ENCODE measurements at places on chromosomes 12 and 14.

GRCh38 chr12:72274931-72275330 is 2.8 kb downstream of the TRHDE start:
- no peak for DNase-seq

GRCh38 chr12:88638388-88638787 is 58.1 kb upstream of the KITLG start:
- no peak for DNase-seq

DNA sequence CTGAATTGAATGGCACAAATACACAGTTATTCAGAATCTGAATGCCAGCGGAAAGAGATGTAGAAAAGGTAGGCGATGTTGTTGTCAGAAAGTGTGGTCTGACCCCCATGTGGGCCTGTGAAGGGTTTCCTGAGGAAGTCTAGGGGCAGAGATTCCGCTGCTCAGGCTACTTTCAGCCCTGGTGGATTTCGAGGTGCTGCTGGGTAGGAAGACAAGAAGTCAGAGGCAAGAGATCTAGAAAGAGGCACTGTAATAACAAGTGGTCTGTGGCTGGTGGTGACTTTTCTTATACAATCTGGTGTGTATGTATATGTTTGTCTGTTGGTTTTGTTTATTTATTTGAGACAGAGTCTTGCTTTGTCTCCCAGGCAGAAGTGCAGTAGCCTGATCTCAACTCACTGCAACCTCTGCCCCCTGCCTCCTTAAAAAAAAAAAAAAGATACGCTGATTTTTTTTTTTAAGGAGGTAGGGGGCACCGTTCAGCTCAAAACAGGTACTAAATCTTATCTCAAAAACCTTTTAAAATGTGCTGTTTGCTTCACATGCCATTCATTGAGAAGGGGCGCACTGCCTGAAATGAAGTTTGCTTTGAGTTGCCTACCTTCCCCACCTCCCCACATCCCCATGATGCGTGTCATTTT is 27.1 kb upstream of the MANSC4 start:
- DNase-seq = peak; percentile 35

- no peak for DNase-seq
Measured at GRCh38 chr12:93740751-93741150, 63.6 kb downstream of the CRADD start.

GRCh38 chr12:93943780-93944179 is 204.6 kb upstream of the PLXNC1 start:
- DNase-seq = no peak
